Hepatocyte (in vitro differentiated cells): ENCODE measurements at places on chromosomes 2 and 18. TPM values are rescaled to one million over a fixed set of nuclear protein-coding genes. Genes with fewer than 3 reads are reported as not detected.

The HAUS1 gene
- total RNA-seq, result 48.8 and 51.8 TPM in 2 replicates

The RGPD8 gene
- total RNA-seq, result 12.2 and 17.4 TPM in 2 replicates

The FABP1 gene
- 165 and 244 TPM in 2 replicates for total RNA-seq

The ELOA2 gene
- total RNA-seq, result not detected in 2 replicates

The TMEM198 gene
- total RNA-seq, result 7.3 and 8.0 TPM in 2 replicates

The CROCC2 gene
- 0.10 and 0.20 TPM in 2 replicates for total RNA-seq

The PID1 gene
- total RNA-seq, result 26.7 and 27.8 TPM in 2 replicates

The ACTR1B gene
- 56.3 and 57.9 TPM in 2 replicates for total RNA-seq

The GCG gene
- total RNA-seq, result 19.8 and 21.1 TPM in 2 replicates

The AFF3 gene
- 5.2 and 7.3 TPM in 2 replicates for total RNA-seq

The POLR1B gene
- total RNA-seq, result 16.4 and 17.5 TPM in 2 replicates
